Tongue (tissue), 3 donors: ENCODE measurements at places on chromosomes 5 and 9. TPM values are rescaled to one million over a fixed set of nuclear protein-coding genes. Genes with fewer than 3 reads are reported as not detected.

Gene SLC27A6
- 11.2 TPM for total RNA-seq

Gene EDIL3
- total RNA-seq = 11.3 TPM

Gene PCA3
- total RNA-seq = 0.62 TPM

Gene NTRK2
- total RNA-seq = 60.3 TPM

Gene FOXD4L3
- total RNA-seq = not detected

Gene MAMDC4
- 3.8 TPM for total RNA-seq

Gene PCDHGA7
- 6.3 TPM for total RNA-seq

Gene INSL6
- not detected for total RNA-seq

Gene FOXE1
- total RNA-seq = 6.8 TPM

Gene LHX3
- not detected for total RNA-seq

Gene TMEFF1
- total RNA-seq = 3.0 TPM

Gene SPZ1
- not detected for total RNA-seq

Gene SHISAL2B
- not detected for total RNA-seq

Gene PCDHGA10
- total RNA-seq = 6.1 TPM

Gene ASS1
- 74.5 TPM for total RNA-seq

Gene GNA14
- total RNA-seq = 5.9 TPM

Gene PRR16
- 5.2 TPM for total RNA-seq

Gene ZFP2
- total RNA-seq = 2.9 TPM

Gene LVRN
- total RNA-seq = 2.1 TPM

Gene ZNF782
- total RNA-seq = 10.1 TPM

Gene SPATA24
- total RNA-seq = 10.2 TPM

Gene RANBP17
- 27.9 TPM for total RNA-seq

Gene PCDHB11
- 5.9 TPM for total RNA-seq

Gene HSD17B3
- not detected for total RNA-seq

Gene BNC2
- total RNA-seq = 25.8 TPM

Gene SLC4A9
- total RNA-seq = 1.6 TPM

Gene HTR1A
- total RNA-seq = not detected

Gene HAVCR2
- total RNA-seq = 2.8 TPM

Gene TEX48
- total RNA-seq = not detected

Gene SYK
- 7.1 TPM for total RNA-seq

Gene PPP3R2
- total RNA-seq = not detected

Gene GLRA1
- not detected for total RNA-seq

Gene BARHL1
- total RNA-seq = not detected

Gene QRFP
- not detected for total RNA-seq

Gene IL13
- not detected for total RNA-seq

Gene ENHO
- 4.4 TPM for total RNA-seq

Gene TRUB2
- total RNA-seq = 9.6 TPM
